CD4-positive, CD25-positive, alpha-beta regulatory T cell (primary cell): ENCODE measurements at places on chromosomes 1 and 21.

DNA sequence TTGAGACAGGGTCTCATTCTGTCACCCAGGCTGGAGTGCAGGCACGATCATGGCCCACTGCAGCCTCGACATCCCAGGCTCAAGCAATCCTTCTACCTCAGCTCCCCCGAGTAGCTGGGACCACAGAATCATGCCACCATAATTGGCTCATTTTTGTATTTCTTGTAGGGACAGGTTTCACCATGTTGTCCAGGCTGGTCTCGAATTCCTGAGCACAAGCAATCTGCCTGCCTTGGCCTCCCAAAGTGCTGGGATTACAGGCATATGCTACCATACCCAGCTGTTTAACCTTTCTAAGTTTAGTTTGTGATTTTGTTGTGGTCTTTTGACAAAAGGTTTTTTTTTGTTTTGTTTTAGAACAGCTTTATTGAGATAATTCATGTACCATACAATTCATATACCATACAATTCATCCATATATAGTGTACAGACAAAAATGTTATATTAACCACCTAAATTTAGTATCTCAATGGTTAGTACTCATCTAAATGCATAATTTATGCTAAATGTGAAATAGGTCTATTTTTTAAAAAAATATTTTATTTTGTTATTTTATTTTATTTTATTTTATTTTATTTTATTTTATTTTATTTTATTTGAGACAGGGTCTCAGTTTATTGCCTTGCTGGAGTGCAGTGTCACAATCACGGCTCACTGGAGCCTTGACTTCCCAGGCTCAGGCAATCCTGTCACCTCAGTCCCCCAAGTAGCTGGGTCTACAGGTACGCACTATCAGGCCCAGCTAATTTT is 8.9 kb downstream of the ZMPSTE24 start:
- H3K4me1 ChIP-seq, result no peaks in the 10 kb centered on the region
- no peak overlapping the region for H3K4me3 ChIP-seq
- peaks cover 69% of the 10 kb centered on the region for H3K36me3 ChIP-seq
- no peak for DNase-seq

DNA sequence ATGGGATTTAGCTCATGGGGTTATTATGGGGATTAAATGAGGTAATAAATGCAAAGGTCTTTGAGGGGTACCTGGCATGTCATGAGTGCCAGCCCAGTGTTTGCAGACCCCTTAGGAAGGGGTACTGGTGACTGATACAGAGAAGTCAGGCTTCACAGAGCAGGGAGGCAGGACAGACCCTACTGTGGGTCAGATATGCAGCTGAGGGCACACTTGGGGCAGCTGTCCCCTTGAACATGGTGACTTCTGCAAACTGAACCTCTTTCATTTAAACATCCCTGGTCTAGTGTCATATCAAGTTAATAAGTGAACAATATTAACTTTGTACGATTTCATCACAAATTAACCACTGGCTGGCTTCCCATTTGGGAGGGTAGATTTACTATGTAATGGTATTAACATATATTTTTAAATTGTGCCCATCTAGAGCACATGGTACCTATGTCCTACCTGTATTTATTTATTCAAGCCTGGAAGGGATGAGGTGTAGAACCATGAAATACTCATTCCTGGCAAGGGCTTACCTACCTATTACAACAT is 25.9 kb downstream of the STPG1 start:
- H3K4me3 ChIP-seq, result no peak overlapping the region
- H3K27ac ChIP-seq, result no peak overlapping the region
- DNase-seq, result no peak
- H3K27me3 ChIP-seq, result no peaks in the 10 kb centered on the region

DNA sequence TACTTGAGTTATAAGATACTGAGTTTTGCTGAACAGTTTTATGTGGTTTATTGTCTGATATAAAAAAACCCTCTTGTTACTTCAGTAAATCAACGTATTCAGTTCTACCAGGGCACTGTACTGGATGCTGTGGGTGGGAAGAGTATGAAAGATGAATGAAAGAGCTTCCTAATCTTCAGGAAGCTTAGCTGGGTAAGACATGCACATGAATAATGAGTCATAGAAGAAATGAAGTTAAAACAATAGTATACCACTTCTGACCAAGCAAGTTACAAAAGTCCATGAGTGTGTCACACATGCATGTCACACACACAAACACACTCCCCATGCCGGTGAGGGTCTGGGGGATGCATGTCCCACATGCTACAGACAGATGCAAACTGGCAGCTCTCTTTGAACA is 105.9 kb downstream of the SIPA1L2 start:
- H3K4me3 ChIP-seq, result no peak overlapping the region
- no peaks in the 10 kb centered on the region for H3K4me1 ChIP-seq
- H3K36me3 ChIP-seq, result no peaks in the 10 kb centered on the region

DNA sequence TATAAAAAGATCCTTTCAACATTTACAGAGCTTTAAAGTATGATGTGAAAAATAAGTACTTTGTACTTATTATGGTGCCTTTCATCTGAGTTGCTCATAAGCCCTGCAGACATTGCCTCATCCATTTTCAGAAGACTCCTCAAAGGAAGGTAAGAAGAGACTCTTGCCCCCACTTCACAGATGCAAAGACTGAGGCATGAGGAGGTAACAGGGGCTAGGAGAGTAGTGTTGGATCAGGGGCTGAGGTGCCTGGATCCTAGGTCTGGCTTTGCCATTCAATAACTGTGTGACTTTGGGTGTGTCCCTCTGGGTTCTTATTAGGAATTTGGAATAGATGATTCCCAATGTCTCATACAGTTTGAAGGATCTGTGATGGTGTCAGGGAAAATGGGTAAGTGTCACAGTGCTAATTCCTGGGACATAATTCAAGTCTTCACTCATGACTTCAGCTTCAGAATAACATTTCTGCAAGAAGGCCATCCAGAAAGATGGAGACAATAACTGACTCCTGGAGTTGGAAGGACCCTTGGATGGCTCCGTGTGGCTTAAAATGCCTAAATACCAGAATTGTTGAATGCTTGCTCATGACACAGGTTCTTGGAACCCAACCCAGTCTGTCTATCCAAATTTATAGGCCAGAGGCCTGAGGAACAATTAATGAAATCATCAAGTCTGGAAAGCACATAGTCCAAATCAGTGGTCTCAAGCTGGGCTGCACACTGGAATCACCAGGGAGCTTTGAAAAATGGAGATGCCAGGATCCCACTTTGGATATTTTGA is 93.1 kb upstream of the RUNX1 start:
- peaks cover 8% of the 10 kb centered on the region for H3K4me1 ChIP-seq
- no peak overlapping the region for H3K27ac ChIP-seq
- H3K27me3 ChIP-seq, result peaks cover 2% of the 10 kb centered on the region
- no peaks in the 10 kb centered on the region for H3K36me3 ChIP-seq

- no peak overlapping the region for H3K4me3 ChIP-seq
- H3K27ac ChIP-seq, result no peak overlapping the region
- no peaks in the 10 kb centered on the region for H3K36me3 ChIP-seq
- DNase-seq, result peak; percentile 13
Measured at GRCh38 chr1:78607334-78607927, 12.8 kb upstream of the IFI44L start.

DNA sequence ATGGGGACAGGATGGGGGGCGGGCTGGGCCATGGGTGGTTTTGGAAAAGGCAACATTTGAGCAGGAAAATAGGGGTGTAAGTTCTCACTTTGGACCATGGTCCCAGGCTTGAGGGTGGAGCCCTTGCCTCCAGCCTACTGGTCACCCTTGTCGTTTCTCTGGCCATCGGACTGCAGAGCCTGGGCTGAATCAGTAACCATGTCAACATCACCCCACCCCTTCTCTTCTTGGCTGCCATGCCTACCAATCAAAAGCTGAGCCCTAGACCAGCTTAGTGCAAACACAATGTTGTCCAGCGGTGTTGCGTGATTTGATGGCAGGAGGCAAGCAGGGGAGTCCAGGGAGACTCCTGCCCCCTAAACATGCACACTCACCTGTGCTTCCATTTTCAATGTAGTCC is 231.0 kb upstream of the KAZN start:
- no peaks in the 10 kb centered on the region for H3K36me3 ChIP-seq
- H3K27ac ChIP-seq, result no peak overlapping the region
- no peaks in the 10 kb centered on the region for H3K4me1 ChIP-seq

DNA sequence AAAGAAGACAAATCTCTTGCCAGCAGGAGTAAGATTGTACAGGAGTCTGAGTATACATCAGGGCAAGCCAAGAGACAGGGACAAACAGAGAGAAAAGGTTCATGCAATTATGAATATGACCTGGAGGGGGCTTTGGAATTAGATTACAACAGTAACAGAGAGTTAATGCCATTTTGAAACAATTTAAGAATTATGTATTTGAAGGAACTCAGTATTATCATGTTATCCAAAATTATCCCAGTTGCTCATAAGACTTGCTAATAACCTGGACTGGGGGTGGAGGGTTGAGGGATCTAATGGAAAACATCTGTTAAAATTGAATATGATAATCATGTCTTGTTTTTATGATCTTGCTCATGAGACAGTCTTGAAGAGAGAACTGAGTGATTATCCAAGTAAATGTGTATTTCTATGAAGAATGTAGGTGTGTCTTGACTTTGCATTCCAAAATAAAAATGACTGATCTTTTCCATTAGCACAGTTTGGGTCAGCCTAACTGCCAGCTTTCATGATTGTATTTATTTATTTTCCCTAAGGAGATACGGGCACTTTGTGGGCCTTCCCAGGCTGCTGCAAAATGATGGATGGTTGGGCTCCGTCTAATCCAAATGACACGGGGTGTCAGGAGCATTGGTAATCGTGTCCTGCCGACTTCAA is 117.7 kb downstream of the ERG start:
- no peak overlapping the region for H3K4me3 ChIP-seq
- no peaks in the 10 kb centered on the region for H3K27me3 ChIP-seq
- no peaks in the 10 kb centered on the region for H3K4me1 ChIP-seq
- H3K27ac ChIP-seq, result no peak overlapping the region

DNA sequence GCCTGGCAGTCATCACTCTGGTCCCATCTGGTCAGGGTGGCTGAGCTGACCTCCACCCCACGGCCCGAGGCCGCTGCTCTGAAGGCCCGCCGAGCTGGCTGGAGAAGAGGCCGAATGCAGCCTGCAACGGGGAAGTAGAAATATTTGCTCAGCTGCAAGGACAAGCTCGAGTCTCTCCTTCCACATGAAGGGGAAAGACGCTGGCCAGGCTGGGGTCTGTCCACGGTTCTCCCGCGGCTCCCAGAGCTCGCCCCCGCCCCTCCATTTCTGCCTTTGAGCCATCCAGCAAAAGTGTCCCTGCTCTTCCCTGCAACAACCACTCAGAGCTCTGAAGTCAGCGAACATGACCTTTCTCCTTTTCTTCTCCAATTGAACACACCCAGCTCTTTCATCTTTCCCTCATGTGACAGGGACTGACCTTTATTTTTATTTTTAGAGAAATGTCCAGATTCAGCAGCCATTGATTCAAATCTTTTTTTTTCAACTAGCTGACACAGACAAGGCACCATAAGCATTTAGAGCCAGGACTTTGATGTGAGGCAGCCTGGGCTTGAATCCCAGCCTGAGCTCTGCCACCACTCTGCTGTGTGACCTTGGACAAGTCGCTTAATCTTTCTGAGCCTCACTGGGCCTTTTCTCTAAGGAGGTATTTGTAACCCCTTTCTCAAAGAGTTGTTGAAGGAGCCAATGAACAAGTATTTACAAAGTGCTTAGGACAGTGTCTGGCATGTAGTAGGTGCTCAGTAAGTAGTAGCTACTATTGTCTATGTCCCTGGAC is 149.3 kb upstream of the WNT4 start:
- H3K27ac ChIP-seq, result no peak overlapping the region
- no peaks in the 10 kb centered on the region for H3K36me3 ChIP-seq
- H3K4me1 ChIP-seq, result no peaks in the 10 kb centered on the region
- no peak overlapping the region for H3K4me3 ChIP-seq
- peaks cover 7% of the 10 kb centered on the region for H3K27me3 ChIP-seq
- no peak for DNase-seq

- H3K27me3 ChIP-seq, result peaks cover 2% of the 10 kb centered on the region
- H3K36me3 ChIP-seq, result no peaks in the 10 kb centered on the region
- H3K4me3 ChIP-seq, result no peak overlapping the region
Measured at GRCh38 chr1:78231477-78231876, 185.7 kb downstream of the GIPC2 start.

GRCh38 chr21:46033410-46034400 is 52.1 kb downstream of the COL6A1 start:
- H3K4me1 ChIP-seq, result no peaks in the 10 kb centered on the region
- H3K27me3 ChIP-seq, result no peaks in the 10 kb centered on the region
- DNase-seq, result no peak
- no peaks in the 10 kb centered on the region for H3K36me3 ChIP-seq

GRCh38 chr21:30747159-30747558 is at the start of gene KRTAP21-2:
Gene KRTAP21-2, minus strand, starts transcription at chr21:30747259. Its CDS starts 57 bp downstream, at chr21:30747202.
- no peak within 1 kb of the TSS for H3K4me3 ChIP-seq
- no peak for DNase-seq
- no peaks in the 10 kb centered on the region for H3K4me1 ChIP-seq
- no peaks in the 10 kb centered on the region for H3K36me3 ChIP-seq
- H3K27ac ChIP-seq, result no peak within 1 kb of the TSS
- no peaks in the 10 kb centered on the region for H3K27me3 ChIP-seq

GRCh38 chr1:114094675-114095074 is 59.0 kb downstream of the SYT6 start:
- no peak overlapping the region for H3K4me3 ChIP-seq
- DNase-seq, result no peak
- H3K27me3 ChIP-seq, result peaks cover 6% of the 10 kb centered on the region
- H3K27ac ChIP-seq, result no peak overlapping the region

DNA sequence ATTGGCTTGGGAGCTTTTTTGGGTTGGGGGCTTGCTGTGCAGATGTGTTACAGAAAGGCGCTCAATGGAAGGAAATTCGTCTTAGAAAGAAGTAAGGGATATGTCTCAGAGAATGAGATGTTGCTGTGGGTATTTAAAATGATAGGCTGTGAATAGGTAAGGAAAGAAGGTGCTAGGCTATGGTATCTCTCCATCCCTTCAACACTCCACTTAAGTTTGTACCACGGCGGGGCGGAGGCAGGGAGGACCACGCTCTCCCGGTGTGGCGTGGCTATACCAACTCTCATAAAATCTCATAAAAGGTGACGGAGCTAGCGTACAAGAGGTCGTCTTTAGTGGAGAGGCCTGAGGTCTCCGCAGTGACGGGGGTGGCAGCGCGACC is 305 bp upstream of the RPS6KC1 start:
- H3K4me1 ChIP-seq, result peaks cover 19% of the 10 kb centered on the region
- no peak for DNase-seq
- H3K4me3 ChIP-seq, result peak overlapping the region; percentile 83
- H3K27me3 ChIP-seq, result peaks cover 11% of the 10 kb centered on the region
- H3K36me3 ChIP-seq, result no peaks in the 10 kb centered on the region

- no peaks in the 10 kb centered on the region for H3K4me1 ChIP-seq
- H3K27me3 ChIP-seq, result peaks cover 13% of the 10 kb centered on the region
- no peaks in the 10 kb centered on the region for H3K36me3 ChIP-seq
- no peak for DNase-seq
- H3K27ac ChIP-seq, result no peak overlapping the region
- H3K4me3 ChIP-seq, result no peak overlapping the region
Measured at GRCh38 chr1:168623003-168623828, 46.8 kb downstream of the XCL1 start.

- H3K27me3 ChIP-seq, result no peaks in the 10 kb centered on the region
- no peaks in the 10 kb centered on the region for H3K36me3 ChIP-seq
- DNase-seq, result no peak
- no peaks in the 10 kb centered on the region for H3K4me1 ChIP-seq
Measured at GRCh38 chr1:188027613-188028012, 1198.9 kb downstream of the PLA2G4A start.

GRCh38 chr21:23951251-23951650 is 1656.0 kb downstream of the MRPL39 start:
- no peak for DNase-seq
- H3K27me3 ChIP-seq, result no peaks in the 10 kb centered on the region
- no peaks in the 10 kb centered on the region for H3K4me1 ChIP-seq
- no peak overlapping the region for H3K4me3 ChIP-seq
- H3K27ac ChIP-seq, result no peak overlapping the region
- H3K36me3 ChIP-seq, result no peaks in the 10 kb centered on the region
